Right atrium auricular region (tissue), 2 donors: ENCODE measurements at places on chromosomes 7 and 10. TPM values are rescaled to one million over a fixed set of nuclear protein-coding genes. Genes with fewer than 3 reads are reported as not detected.
A peak's percentile ranks its signal among the peaks of the same experiment; 100 is the strongest.

GRCh38 chr7:30511973-30512662, 7.5 kb upstream of the GGCT start:
- DNase-seq = no peak

GRCh38 chr7:139701908-139702307, 75.9 kb downstream of the HIPK2 start:
- DNase-seq = no peak

GRCh38 chr7:95716357-95717122, 55.8 kb upstream of the DYNC1I1 start:
- DNase-seq = no peak

Gene HYCC1
- 40.8 TPM for total RNA-seq

DNA sequence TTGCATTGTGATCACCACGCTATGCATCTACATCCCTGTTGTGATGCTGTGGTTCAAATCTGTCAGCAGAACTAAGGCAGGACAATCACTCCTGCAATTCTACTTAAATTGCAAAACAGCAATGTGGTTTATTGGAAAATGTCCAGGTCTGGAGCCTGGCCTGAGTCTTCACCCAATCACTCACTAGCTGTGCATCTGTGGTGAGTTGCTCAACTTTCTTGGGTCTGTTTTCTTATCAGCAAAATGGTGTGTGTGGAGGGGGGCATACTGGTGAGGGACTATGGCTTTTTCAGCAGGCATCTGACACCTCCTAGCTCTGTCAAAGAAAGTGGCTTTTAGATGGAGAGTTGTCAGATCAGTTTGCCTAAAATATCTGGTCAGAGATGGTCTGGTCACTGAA, 108.3 kb upstream of the FEZF1 start:
- peak; percentile 64 for DNase-seq

DNA sequence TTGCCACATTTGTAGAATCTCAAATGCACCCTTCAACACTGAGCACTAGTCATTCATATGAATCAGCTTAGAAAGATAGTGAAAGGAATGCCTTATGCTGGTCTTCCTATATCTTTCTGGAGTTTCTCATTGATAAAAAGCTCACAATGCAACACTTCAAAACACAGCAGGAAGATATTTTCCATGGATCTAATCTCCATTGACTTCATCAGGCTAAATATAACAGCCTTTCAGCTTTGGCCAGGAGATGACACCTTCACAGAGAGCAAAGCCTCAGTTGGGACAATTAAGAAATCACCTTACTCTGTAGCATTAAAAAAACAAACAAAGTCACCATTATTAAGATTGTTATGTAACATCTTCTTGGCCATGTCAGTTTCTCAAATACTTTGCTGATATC, 6.7 kb downstream of the NRP1 start:
- DNase-seq = no peak

Gene HTRA1
- total RNA-seq = 76.3 TPM

Gene PVRIG
- total RNA-seq = not detected

GRCh38 chr7:64893401-64893800, 9.7 kb upstream of the ZNF273 start:
- peak; percentile 28 for DNase-seq

DNA sequence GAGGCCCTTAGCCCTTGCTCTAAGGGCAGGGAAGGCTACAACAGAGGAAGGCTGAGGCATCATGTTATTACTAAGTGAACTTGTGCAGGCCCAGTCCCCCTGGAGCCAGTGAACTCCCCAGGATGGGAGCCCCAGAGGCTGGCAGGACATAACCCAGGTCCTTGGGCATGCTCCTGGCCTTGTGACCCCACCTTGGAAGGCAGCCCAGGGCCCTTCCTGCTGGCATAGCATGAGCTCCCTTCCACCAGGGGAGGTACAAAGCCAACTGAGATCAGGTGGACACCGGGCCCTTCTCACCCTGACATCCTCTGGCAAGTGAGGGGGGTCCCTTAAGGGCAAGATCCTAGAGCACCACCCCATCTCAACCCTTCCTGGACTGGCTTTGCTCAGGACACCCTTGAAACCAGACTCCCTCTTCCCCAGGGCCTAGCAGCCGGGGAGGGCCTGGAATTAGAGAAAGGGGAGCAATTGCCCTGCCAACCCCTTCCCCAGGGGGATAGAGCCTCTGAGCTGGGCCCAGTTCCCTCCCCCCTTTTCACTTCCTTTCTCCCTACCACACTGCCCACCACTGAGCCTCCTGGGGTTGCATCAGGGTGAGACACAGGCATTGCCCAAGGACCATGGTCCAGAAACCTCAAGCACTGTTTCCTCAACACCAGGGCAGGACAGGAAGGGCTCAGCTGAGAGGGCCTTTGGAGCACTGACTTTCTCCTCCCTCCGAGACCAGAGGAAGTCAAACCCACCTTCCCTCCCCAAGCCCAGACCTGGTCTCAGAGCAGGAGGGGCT, 1.8 kb upstream of the VSIR start:
- peak; percentile 69 for DNase-seq

- no peak for DNase-seq
Measured at GRCh38 chr10:89644691-89644966, 413 bp downstream of the PANK1 start.

- peak; percentile 59 for DNase-seq
Measured at GRCh38 chr7:128939075-128939860, 1.5 kb downstream of the IRF5 start.

- peak; percentile 76 for DNase-seq
Measured at GRCh38 chr10:70193391-70193844, 23.1 kb upstream of the SAR1A start.

GRCh38 chr10:123474700-123475099, 191.5 kb upstream of the GPR26 start:
- DNase-seq = no peak

DNA sequence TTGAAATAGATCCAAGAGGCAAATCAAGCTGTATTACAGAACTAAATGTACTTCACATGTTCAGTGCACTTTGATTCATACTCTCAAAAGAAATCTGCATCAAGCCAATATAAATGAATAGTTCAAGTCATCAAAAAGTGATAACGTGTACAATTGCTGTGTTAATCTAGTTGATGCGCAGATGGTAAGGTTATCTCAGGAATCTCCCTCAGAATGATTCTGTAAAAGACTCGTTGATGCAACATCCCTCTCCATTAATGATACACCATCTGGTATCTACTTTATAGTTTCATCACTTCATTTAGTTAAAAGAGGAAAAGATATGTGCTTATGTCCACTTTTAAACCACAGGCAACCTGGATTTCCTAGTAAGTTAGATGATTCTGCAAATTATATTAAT, 200.6 kb downstream of the CHCHD3 start:
- no peak for DNase-seq

Gene TLX1
- total RNA-seq = not detected

Gene FAM25G
- not detected for total RNA-seq

- no peak for DNase-seq
Measured at GRCh38 chr7:155231941-155232340, 65.7 kb upstream of the INSIG1 start.

- peak; percentile 65 for DNase-seq
Measured at GRCh38 chr7:131106681-131107336, 220.9 kb upstream of the MKLN1 start.

Gene HOXA5
- total RNA-seq = 0.96 TPM

DNA sequence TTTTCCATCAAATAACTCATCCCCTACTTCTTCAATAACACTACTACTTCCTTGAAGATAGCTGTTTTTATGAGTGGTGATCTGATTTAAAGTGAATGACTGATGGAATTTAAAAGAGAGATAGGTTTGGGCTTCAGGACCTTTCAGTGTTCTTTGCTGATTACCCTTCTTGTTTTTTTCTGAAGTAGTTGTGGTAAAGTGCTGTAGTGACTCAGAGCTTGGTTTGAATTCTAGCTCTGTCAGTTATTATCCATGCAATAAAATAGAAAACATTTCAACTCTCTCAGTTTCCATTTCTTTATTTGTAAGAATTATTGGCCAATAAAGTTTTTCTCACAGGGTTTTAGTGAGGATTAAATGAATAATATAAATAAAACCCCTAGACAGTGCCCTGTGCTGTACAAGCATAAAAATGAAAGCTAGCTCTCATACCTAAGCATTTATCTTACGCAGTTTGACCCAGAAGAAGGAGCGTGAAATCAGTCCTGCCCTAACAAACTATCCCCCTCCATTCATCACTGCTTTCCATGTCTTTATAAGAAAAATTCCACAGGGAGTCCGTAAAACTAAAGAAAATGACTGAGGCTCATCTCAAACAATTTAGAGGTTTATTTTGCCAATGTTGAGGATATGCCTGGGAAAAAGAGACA, 25.1 kb upstream of the AKAP9 start:
- DNase-seq = no peak
